Fibroblast of villous mesenchyme (primary cell): ENCODE measurements at places on chromosomes 12 and 14. TPM values are rescaled to one million over a fixed set of nuclear protein-coding genes. Genes with fewer than 3 reads are reported as not detected.
A peak's percentile ranks its signal among the peaks of the same experiment; 100 is the strongest.

DNA sequence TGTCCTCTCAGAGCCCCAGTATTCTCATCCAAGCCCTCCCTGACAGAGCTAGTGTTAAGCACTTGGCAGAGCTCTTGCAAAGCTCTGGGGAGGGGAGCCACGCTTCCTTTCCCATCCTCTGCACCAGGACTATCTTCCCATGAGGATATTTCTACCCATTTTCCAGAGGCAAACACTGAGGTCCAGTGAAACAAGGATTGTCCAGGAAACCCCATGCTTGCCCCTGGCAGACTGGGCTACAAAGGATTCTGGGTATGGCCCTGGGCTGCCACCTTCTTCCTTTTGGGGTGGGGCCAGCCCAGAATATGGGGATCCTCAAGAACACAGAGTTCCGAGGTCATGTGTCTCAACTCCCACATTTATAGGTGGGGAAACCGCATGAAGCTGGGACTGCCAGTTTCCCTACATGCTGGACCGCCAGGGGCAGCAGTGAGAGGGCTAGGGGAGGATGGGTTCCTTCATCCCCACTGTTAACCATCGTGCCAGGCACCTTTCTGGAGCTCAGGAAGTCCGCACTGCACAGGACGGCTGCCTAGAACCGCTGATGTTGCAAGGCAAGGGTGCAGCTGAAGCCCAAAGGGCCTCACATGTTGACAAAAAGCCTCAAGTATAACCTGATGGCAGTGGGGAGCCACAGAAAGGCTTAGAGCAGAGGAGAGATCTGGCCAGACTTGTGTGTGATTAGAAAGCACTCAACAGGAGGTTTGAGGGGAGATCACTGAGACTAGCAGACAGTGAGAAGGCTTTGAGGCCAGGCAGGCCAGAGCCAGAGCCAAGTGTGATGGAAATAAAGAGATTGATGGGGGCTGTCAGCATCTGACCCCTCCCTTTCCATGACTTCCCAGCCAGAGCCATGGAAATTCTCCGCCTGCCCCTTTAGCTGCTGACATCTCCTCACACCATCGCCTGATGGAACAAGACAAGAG is 5.5 kb upstream of the CCDC85C start:
- DNase-seq: no peak

GRCh38 chr12:72098622-72099021 is 160.0 kb downstream of the TPH2 start:
- DNase-seq: no peak

DNA sequence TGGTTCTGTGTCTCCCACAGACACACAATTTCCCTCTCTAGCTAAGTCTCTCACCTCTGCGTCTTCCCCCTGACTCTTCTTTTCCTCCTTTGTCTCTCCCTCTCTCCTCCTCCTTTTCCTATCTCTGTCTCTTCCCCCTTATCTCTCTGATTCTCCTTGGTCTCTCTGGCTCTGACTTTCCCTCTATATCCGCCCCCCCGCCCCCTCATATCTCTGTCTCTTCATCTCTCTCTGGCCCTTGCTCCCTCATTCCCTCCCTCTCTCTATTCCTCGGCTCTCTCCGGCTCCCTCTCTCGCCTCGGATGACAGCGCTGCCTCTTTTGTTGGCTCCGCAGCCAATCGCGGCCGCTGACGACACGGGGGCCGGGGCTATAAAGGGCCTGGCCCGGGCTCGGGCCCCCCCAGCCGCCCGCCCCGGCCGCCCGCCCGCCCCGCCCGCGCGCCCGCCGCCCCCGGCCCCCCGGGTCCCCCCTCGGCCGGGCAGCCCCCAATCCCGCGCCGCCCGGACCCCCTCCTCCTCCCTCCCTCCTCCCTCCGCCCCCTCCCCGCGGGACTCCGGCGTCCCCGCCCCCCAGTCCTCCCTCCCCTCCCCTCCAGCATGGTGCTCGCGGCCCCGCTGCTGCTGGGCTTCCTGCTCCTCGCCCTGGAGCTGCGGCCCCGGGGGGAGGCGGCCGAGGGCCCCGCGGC is at the start of gene GDF11:
Gene GDF11, plus strand, starts transcription at position 404 of the 687 bp plus-strand sequence. Its CDS starts 195 bp downstream, at position 599.
- DNase-seq: peak; percentile 73

The RHOF gene
- 9.0 and 11.7 TPM in 2 replicates for total RNA-seq

DNA sequence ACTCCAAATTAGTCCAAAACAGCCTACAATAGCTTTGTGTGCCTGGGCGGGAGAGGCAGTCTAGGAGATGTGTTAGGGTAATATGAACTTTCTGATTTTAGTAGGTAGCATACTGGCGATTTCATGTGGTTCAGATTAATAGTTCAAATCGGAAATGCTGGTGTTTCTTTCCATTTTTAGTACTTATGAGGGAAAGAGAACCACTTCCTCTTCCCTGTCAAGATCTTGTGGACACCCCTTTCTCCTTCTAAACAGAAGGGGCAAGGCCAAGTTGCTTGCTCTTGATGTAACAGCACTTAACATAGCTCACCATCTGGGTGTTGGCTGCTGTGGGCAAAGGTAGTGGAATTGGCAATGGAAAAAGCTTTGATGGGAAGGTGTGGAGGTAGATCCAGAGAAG is 32.2 kb upstream of the IGF1 start:
- no peak for DNase-seq

The BCL2L2 gene
- total RNA-seq: 17.7 and 20.7 TPM in 2 replicates
